ENCODE measurements at places on chromosomes 12 and 14.
A peak's percentile ranks its signal among the peaks of the same experiment; 100 is the strongest.

DNA sequence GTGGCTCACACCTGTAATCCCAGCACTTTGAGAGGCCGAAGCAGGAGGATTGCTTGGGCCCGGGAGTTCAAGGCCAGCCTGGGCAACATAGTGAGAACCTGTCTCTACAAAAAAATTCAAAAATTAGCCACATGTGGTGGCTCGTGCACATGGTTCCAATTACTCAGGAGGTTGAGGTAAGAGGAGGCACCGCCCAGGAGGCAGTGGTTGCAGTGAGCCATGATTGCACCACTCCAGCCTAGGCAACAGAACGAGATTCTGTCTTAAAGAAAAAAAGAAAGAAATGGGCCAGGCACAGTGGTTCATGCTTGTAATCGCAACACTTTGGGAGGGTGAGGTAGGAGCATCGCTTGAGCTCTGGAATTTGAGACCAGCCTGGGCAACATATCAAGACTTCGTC is 33.5 kb downstream of the MAP1LC3B2 start:
- no peak for DNase-seq

GRCh38 chr12:108449478-108449877 is 65.6 kb upstream of the FICD start:
- DNase-seq = no peak

DNA sequence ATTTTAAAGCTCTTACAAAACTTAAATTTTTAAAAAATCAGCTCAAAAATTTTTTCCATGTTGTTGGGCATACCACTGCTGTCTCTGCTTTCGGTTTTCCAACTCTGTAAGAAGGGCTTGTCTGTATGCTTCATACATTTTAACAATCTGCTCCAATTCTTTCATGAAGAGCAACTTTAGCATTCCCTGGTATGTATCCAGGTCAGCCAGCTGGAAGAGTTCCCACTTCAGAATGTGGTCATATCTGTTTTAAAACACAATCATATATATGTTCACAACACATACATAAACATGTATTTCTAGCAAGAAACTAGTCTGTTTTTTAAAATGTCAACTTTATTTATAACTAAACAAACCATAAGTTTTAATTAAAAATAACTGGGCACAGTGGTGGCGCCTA is 33.0 kb downstream of the SAV1 start:
- no peak for DNase-seq

DNA sequence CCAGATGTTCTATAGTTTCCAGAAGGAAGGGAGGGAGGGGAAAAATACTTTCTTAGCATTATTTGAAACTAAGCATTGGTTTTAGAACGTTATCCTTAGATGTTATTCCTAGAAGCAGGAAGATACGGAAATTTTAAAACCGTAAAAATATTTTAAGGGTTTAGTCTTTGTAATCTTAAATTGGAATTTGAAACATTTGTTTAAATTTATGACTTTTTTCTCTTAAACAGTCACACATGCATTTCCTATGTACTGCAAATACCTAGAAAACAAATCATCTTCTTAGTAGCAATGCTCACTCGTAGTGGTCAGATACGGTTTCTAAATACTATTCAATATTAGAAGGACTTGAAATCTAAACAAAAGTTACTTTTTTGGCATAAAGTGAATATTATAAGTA is 282.0 kb downstream of the ERC1 start:
- DNase-seq = no peak

- no peak for DNase-seq
These were observed 1.4 kb upstream of the SMARCC2 start for GRCh38 chr12:56190695-56191155.

GRCh38 chr14:68685419-68686204 is 107.3 kb downstream of the ZFP36L1 start:
- DNase-seq = peak; percentile 85

- DNase-seq = no peak
These were observed 54.7 kb downstream of the PPM1A start for GRCh38 chr14:60303745-60304144.

- DNase-seq = no peak
These were observed 38.8 kb downstream of the MAP3K9 start for GRCh38 chr14:70770490-70770889.

DNA sequence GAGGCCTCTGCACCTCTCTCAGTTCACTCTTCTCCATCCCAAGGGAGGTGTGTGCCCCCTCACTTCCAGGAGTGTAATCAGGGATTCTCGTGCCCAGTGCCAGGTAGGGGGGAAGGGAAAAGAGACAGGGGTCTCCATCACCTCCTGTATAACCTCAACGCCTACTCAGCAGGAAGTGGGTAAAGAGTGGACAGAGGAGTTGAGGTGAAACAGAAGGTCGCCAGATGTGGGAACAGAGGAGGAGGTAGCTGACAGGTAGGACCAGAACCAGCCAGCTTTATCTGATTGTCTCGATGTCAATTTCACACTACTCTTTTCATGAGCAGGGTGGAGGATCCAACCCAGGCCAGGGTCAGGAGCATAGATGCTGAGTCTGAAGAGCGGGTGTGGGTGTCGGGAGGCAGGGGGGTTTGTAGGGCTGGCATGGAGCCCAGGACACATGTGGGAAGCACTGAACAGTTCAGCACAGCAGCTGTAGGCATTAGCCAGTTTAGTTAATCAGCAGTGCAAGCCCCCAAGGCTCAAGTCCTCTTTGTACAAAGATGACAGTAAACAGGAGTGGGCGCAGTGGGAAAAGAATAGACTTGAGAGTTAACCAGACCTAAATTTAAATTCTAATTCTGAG is 213.5 kb downstream of the PELI2 start:
- no peak for DNase-seq

- no peak for DNase-seq
These were observed 12.0 kb downstream of the ADSS1 start for GRCh38 chr14:104735830-104736642.

- no peak for DNase-seq
These were observed at the start of gene JPH4 for GRCh38 chr14:23578560-23579310. Gene JPH4 (minus strand): TSS chr14:23578790. CDS start chr14:23577453, 1,337 bp downstream.

- DNase-seq = no peak
These were observed 263.9 kb upstream of the TMTC1 start for GRCh38 chr12:30047516-30048254.

DNA sequence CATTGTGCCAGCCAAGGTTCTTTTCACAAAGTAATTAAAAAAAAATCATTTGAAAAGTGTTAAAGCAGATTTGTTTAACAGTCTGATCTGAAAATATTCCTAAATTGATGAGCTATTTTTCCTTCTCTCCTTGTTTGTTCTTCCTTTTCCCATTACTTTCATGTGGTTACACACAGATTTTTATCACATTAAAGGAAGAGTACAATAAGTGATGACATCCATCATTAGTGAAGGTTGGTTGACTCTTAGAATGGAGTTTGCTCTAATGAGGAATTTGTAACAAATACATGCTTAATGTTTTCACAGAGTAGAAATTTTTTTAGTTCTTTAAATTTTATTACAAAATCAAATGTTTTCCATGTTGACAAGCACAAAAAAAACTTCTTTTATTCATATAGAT is 18.9 kb upstream of the TOMM20L start:
- no peak for DNase-seq

DNA sequence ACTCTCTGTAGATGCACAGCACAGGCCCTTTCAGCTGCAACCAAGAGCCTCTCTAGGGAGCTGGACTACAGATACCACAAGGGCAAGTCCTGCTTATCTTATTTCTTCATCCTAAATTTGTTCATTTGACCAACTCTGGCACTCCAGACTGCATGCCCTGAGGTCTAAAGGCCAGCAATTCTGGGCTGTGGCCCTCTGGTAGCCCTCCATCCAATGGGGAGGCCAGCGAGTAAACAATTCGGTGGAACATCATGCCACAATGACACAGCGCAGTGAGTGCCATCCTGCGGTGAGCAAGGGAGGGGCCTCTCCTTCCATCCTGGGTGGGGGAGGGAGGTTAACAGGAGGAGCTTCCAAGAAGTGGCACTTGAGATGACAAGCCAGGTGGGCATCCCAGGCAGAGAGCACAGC is 652 bp upstream of the SELPLG start:
- peak; percentile 44 for DNase-seq

- DNase-seq = no peak
These were observed 61.0 kb downstream of the SRGAP1 start for GRCh38 chr12:63905544-63905943.

- DNase-seq = no peak
These were observed 3.7 kb upstream of the HSD17B6 start for GRCh38 chr12:56759263-56759908.

GRCh38 chr14:84490081-84490480 is 1039.9 kb upstream of the FLRT2 start:
- no peak for DNase-seq

DNA sequence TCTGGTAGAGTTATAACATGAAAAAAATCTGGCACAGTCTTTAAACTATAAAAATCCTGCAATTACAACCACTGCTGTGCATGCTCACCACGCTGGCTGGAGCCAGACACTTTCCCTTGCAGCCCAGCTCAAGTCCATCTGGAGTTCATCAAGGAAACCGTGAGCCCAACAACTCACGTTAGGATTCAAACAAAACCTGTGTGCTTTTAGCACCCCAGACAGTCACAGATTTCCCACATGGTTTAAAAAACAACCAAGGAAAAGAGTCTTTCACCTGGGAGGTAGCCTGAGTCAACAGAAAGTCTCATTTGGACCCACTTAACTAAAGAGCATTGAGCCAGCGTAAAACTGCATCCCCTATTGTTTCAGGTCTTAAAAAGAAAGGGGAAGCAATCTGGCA is 4.7 kb downstream of the LRIG3 start:
- no peak for DNase-seq

- no peak for DNase-seq
These were observed 15.5 kb downstream of the PLEK2 start for GRCh38 chr14:67396381-67396970.

DNA sequence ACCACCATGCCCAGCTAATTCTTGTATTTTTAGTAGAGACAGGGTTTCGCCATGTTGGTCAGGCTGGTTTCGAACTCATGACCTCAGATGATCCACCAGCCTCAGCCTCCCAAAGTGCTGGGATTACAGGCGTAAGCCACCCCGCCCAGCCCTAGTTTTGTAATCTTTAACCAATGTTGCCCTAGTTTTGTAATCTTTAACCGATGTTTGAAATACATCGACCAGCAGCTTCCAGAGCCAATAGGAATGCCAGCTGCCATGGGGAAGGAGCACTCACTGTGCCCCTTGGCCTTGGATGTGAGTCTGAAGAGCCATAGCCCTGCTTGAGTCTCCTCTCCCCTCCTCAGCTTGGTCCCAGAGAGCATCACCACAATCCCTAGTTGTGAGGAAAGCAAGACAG is 209.3 kb upstream of the RGS6 start:
- DNase-seq = no peak

GRCh38 chr14:100709289-100710284 is 17.1 kb upstream of the DLK1 start:
- peak; percentile 8 for DNase-seq

- no peak for DNase-seq
These were observed 159.8 kb downstream of the TGFB3 start for GRCh38 chr14:75821831-75822521.

DNA sequence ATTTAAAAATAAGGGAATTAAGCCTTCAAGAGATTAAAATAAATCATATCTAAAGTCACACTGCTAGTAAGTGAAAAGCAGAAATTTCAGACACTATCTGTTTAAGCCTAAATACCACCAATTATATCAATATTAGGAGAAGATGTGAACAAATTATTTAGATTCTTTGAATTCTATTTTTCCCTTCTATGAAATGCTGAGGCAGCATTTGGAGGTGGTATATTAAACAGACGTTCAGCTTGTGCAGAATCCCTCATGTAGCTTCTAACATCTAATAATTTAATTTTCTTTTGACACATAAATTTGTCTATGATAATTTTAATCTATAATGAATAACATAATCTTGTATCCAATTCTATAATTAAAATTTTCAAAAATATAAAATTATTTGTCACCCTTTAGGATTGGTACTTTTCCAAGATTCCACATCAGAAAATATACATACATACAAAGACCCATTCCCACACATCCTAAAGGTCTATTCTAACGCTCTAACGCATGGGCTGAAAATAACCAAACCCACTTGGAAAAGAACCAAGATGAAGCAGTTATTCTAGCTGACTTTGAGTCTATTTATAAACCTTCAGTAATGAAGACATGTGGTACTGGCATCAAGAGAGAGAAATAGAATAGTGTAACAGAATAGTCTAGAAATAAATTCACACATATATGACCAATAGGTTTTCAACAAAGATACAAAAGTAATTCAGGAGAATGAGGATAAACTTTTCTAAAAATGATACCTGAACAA is 751.8 kb downstream of the GALC start:
- DNase-seq = no peak
